ENCODE measurements at places on chromosomes 16 and 17.

GRCh38 chr17:19742495-19742894 lies 5.6 kb downstream of the ALDH3A1 start:
- no peak for DNase-seq

DNA sequence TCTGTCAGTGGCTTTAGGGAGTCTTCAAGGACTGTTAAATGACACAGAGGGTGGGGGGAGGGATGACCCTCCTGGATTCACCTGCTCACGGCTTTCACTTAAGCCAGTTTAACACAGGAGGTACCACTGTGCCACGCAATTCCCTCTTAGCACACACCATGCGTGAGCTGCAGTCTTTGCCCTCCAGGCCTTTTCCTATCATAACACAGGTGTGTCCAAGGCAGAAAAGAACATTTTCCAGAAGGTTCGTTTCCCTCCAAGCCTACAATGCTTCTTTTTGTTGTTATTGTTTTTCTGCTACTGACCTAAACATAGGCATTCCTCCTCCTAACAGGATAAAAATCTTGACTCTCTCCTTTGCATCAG lies 1.1 kb downstream of the ZFHX3 start:
- no peak for DNase-seq

- DNase-seq: no peak
Observed at GRCh38 chr17:40086150-40087044, 14.0 kb downstream of the NR1D1 start.

DNA sequence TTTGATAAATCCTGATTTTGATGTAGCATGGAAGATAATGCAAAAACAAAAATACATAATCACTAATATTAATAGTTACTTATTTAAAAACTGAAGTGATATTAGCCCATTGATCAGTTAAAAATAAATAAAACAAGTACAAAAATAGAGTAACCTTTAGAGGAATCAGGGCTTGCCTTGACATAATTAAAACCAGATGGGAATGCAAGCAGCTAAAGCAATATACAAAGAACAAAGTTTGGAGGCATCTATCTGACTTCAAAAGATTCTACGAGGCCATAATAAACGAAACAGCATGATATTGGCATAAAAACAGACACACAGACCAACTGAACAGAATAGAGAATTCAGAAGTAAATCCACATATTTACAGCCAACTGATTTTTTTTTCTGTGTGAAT lies 15.0 kb upstream of the HEATR3 start:
- no peak for DNase-seq

DNA sequence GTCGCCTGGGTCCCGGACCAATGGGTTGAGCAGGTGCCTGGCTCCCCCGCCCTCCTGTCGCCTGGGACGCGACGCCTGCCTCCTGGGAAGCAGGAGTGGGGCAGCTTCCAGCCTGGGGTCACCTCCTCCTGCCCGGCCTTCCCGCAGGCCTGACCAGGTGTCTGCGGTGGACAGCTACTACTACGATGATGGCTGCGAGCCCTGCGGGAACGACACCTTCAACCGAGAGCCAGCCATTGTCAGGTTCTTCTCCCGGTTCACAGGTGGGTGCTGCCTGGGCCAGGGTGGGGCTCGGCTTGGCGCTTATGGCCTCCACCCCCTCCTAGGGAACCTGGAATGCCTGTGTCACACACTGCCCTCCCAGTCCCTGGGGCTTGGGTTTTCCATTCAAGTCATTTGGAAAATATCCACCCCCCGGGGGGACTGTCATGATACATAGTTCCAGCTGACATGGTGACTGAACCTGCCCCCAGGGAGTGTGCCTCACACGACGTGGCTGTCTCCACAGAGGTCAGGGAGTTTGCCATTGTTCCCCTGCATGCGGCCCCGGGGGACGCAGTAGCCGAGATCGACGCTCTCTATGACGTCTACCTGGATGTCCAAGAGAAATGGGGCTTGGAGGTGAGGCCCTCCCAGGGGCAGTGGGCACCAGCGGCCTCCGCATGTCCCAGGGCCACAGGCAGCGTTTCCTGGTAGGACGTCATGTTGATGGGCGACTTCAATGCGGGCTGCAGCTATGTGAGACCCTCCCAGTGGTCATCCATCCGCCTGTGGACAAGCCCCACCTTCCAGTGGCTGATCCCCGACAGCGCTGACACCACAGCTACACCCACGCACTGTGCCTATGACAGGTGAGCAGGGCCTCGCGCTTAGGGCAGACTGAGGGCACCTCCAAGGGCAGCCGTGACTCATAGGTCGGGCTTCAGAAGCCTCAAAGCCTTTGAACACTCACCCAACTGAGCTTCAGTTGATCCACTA lies 2.3 kb downstream of the DNASE1 start:
- DNase-seq: no peak

GRCh38 chr17:73249700-73250099 lies 12.0 kb downstream of the CPSF4L start:
- DNase-seq: no peak

- no peak for DNase-seq
Observed at GRCh38 chr17:50047083-50047482, 8.8 kb upstream of the ITGA3 start.

- DNase-seq: no peak
Observed at GRCh38 chr17:9371019-9371418, 204.6 kb downstream of the STX8 start.

DNA sequence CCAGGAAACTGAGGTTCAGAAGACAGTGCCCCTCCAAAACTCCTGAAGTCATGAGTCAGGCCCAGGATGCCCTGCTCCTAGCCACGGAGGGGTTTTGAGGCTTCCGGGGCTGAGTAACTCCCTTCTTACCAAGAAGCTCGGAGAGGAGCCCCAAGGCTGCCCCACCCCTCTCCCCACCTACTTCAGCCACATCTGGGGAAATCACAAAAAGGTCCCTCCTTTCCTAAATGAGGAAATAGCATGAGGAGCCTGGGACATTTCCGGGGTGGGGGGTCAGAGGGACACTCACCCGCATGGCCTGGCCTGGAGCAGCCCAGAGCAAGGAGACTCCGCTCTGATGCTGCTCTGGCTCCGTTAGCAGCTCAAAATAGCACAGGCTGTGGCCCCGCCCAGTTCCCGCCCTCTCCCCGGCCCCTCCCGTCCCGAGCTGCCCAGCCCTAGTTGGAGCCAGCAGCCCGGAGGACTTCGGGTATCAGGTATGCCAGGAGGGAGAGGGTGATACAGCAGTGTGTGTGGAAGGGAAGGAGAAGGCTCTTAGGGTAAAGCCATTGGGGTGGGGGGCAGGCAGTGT lies 40.1 kb downstream of the MYO18A start:
- peak; percentile 35 for DNase-seq

GRCh38 chr17:3809135-3809534 lies 8.1 kb upstream of the ITGAE start:
- no peak for DNase-seq

GRCh38 chr17:17017343-17018014 lies 24.8 kb upstream of the MPRIP start:
- DNase-seq: no peak

DNA sequence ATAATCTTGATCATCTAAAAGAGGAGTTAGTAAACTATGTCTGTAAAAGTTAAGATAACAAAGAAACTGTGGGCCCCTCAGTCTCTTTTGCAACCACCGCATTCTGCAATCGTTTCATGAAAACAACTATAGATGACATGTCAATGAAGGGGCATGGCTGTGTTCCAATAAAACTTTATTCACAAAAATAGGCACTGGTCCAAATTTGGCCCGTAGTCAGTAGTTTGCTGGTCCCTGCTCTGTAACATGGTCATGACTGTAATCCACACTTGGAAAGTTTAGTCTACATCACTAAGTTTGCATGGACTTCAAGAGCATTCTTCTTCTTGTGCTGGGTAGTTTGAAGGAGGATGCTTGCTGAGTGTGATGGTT lies 299.3 kb upstream of the PSMD7 start:
- DNase-seq: no peak

DNA sequence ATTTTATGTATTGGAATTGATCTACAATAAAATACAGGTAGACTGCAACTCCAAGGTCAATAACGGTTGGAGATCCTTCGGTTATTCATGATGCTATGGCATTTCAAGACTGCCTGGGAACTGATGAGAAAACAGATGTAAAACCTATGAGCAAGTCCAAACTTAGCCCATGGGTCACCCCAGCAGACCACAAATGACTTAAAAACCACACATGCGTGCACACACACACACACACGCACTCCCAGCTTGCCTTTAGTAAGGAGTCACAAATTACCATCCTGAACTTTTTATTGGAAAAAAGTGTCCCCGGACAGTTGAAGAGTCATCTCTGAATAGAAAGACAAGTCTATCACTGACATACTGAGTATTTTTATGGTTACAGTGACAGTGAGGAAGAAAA lies 26.7 kb downstream of the TRIM25 start:
- no peak for DNase-seq

Data from anterior cingulate cortex (tissue), 58 donors.